Fibroblast of skin of right quadriceps (primary cell): ENCODE measurements at places on chromosomes 5 and 9.

- peak; percentile 77 for DNase-seq
Measured at GRCh38 chr9:129166623-129167557, 11.2 kb downstream of the IER5L start.

GRCh38 chr5:145158730-145159129 is 676.4 kb downstream of the PRELID2 start:
- no peak for DNase-seq

DNA sequence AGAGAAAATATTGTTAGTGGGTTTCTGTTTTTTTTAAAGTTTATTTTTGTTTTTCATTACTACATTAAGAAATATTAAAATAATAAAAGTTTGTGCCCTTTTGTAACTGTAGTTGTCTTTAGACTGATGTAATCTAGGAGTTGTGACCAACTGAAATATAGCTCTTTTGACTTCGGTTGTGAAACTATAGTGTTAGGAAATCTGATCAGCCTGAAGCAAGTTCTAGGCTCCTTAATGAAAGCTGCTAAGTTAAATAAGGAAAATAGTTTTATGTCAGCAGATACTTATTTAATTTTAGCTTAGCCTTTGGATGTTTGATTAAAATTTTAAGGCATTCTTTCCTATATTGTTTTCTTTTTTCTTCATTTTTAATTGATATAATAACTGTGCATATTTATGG is 14.2 kb downstream of the AP3S1 start:
- DNase-seq = no peak

- DNase-seq = peak; percentile 75
Measured at GRCh38 chr9:111158363-111158762, 120.1 kb upstream of the LPAR1 start.

GRCh38 chr5:71945436-71945835 is 161.8 kb upstream of the MAP1B start:
- DNase-seq = no peak

- no peak for DNase-seq
Measured at GRCh38 chr9:135374591-135374990, 105.0 kb upstream of the PPP1R26 start.

GRCh38 chr9:130446101-130446861 is 1.5 kb downstream of the ASS1 start:
- DNase-seq = peak; percentile 83

DNA sequence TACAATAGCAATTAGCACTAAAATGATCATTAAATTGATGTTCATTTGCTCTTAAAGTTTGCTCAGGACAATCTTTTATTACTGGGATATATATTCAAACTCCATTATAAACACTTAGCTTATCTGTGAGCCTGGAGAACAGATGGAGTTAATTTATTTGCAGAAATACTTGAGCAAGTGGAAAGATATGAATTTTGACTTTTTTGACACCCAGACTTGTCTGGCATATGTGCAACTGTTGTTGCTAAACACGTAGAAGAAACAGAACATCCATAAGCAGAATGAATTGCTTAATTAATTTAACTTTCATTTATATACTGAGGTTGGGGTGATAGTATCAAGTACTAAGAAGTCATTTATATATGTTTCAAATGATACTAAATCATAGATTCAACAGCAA is 820.7 kb upstream of the TYRP1 start:
- DNase-seq = no peak

- no peak for DNase-seq
Measured at GRCh38 chr5:77255617-77256016, 45.1 kb downstream of the PDE8B start.

DNA sequence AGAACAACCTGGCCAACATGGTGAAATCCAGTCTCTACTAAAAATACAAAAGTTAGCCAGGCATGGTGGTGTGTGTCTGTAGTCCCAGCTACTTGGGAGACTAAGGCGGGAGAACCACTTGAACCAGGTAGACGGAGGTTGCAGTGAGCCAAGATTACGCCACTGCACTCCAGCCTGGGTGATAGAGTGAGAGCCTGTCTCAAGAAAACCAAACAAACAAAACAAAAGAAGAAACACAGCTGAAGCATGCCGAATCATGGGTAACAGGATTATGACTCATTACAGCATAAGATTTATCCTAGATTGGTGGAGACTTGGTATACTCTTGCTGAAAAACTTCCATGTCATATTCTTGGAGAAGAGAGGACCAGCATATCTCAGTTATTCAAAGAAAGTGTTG is 236.7 kb upstream of the CCNH start:
- no peak for DNase-seq

DNA sequence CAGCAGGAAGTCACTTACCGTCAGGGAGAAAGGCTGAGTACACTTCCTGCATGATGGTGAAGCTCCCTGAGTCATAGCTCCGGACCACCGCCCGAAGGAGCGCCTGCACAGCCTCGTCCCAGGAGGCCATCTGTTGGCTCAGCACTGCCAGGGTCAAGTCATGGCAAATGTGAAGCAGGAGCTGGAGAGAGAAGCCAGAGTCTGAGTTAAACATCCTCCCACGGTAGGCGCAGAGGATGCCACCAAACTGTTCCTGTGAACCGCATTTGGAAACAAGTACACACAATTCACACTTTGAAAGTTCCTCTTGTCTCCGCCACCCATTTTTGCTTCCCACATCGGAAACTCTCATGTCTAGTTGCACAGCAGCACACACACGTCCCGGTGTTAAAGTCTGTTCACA is 33.9 kb downstream of the CNOT8 start:
- no peak for DNase-seq

DNA sequence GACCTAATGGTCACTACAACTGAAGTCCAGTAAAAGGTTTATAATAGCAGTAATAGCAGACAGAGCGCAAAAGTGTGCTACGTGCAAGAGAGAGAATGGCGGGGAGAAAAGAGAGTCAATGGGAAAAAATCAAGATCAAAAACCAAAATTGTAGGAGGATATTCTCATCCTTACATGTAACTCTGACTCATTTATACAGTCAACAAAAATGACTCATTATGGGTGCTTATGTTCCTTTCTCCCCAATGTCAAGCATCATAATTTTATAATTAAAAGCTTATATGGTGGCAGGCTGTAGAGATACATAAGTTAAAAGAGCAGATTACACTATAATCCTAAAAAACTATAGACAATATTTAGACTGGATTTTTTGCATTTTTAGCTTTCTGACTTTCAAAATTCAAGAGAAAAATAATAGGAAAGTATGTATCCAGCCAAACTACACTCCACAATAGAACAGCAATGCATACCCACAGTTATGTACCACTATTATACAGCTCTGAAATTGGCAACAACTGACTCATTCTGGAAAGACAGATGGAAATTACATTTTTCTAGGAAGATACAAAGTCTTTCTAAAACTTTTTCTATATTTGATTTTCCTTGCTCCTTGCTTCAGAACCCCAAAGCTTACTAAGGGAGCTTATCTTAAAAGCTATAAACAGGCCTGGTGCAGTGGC is 78.4 kb downstream of the PLPP1 start:
- peak; percentile 68 for DNase-seq

DNA sequence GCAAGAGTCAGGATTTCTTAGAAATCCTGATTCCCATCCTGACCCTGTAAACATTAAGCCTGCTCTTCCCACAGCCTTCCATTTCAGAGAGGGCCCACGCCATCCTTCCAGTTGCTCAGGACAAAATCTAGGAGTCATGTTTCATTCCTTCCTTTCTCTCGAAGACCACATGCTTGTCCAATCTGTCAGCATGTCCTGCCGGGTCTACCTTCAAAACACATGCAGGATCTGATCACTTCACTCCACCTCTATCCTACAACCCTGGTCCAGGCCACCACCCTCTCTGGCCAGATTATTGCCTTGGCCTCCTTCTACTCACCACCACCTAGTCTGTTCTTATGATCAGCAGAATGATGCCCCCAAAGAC is 79.8 kb downstream of the C5orf15 start:
- no peak for DNase-seq

GRCh38 chr5:172785429-172786088 is 14.6 kb upstream of the DUSP1 start:
- no peak for DNase-seq

DNA sequence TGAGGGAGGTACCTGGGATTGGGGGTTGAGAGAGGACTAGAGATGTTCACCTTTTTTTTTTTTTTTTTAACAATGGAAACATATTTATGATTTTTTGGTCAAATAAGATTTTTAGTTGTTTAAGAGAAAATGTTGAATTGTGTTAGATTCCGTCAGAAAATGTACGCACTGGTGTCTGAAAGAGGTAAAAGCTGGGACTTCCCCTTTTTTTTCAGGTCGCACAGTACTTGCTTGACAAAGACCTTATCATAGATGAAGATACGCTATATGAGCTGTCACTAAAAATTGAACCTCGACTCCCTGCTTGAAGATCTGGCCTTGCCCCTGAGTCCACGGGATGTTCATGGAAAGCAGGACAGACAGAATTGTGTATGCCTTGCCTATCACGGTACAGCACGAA is 7.7 kb upstream of the CKMT2 start:
- DNase-seq = no peak

GRCh38 chr5:15615859-15616258 is 115.9 kb downstream of the FBXL7 start:
- peak; percentile 75 for DNase-seq

GRCh38 chr5:61823781-61824180 is 482.2 kb upstream of the KIF2A start:
- DNase-seq = no peak

- peak; percentile 68 for DNase-seq
Measured at GRCh38 chr5:39494107-39494510, 69.3 kb upstream of the DAB2 start.

DNA sequence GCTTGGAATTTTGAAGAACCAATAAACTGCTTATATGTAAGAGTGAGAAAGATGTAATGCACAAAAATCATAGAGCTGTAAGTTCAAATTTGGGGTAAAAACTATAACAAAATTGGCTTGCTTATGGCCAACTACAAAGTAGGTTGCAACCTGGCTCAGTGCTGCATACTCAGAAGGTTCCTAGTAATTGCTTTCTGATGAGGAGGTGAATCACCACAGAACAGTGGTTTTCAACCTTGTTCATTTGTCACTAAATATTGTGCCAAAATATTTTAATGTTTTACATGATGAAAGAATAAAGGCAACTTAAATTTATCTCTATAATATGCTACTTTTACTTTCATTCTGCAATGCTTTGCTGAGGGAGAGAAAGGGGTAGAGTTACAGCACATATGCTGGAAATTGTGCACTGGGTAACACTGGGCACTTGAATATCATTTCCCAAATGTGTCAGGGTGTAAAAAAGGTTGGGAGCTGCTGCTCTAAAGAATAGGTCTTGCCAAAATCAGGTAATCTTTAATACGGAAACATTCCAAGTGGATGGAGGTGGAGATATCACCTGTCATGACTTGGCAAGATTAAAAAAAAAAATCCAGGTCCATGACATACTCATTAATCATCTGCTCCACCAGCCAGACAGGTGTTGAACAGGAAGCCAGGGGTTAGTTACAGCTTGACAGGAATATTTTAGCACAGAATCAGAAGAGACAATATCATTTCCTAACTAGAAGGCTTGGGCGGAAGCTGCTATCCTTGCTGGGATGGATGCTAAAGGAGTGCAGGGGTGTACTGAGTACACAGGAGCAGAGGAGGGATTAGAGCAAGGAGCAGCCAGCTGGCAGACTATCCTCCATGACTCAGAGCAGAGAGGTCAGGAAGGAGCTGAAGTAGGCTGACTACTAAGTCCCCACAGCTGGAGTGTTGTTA is 34.6 kb upstream of the CCL21 start:
- peak; percentile 9 for DNase-seq

GRCh38 chr5:169350016-169350415 is 49.1 kb upstream of the SLIT3 start:
- DNase-seq = peak; percentile 84

DNA sequence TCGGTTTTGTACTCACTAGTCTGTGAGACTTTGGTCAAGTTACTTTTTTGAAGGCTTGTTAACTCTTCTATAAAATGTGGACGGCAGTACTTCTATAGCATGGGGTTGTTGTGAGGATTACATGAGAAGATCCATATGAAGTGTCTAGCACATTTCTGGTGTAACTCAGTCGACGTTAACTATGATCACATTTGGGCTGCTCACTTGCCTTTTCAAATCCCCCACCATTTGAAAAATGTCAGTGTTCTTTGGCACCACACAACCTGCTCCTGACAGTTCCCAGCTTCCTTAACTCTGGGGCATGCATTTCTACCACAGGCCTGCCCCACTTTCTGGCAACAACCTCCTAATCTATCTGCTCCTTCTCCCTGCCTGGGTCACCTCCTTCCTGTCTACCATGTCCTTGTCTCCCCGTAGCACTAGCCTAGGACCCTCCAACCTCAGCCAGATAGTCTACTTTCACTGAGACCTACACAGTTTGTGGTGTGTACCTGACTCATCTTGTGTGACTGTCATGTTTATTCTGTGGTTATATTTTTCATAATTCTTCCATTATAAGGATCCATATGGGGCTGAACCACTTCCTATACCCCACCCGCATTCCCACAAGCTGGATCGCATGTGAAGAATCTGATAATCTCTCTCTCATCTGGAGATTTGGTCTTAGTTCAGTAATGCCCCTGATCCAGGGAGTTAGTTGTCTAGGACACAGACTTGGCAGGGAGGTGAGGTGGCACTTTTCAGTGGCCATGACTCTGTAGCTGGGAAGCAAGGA is 30.2 kb upstream of the BASP1 start:
- peak; percentile 75 for DNase-seq

DNA sequence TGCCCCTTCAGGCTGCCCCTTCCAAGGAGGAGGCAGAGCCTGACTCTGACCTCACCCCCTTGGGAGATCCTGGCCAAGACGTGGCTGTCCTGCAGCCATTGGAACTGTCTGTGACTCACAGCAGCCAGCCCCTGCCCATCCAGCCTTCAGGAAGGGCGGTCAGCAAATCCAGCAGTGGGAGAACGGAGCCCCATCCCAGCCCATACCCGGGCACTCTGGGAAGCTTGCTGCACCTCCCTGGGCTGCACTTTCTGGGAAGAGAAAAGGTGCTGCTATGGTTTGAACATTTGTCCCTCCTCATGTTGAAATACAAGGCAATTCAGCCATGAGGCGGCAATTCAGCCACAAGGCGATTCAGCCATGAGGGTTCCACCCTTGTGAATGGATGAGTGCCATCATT is 24.4 kb downstream of the CCDC187 start:
- DNase-seq = no peak

GRCh38 chr9:110357505-110357904 is 19.8 kb upstream of the TXNDC8 start:
- DNase-seq = no peak

DNA sequence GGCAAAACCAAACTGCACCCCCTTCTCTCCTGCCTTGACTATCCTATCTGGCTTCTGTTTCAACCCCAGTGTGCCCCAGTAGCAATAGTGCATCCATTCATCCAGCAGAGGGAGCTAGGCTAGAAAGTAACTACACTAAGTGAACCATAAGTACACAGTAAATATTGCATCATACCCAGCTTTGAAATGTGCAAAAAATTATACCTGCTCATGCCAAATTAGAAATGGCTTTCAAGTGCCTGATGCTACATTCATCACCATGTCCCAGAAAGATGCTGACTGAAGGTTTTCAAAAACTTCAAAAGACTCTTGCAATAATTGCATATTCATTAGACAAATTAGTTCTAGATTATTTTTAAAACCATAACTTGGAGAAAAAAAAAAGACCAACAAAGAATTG is 153.5 kb downstream of the PRELID2 start:
- DNase-seq = peak; percentile 69
